ENCODE measurements at places on chromosomes 3 and 15.

GRCh38 chr15:35123743-35124142 is 38.6 kb upstream of the NANOGP8 start:
- DNase-seq: no peak

- DNase-seq: no peak
Observed at GRCh38 chr3:150299201-150299600, 108.9 kb upstream of the TSC22D2 start.

GRCh38 chr3:6512172-6512800 is 348.6 kb upstream of the GRM7 start:
- no peak for DNase-seq

GRCh38 chr15:89652666-89653065 is 2.6 kb downstream of the KIF7 start:
- no peak for DNase-seq

- DNase-seq: no peak
Observed at GRCh38 chr15:70271422-70272088, 173.8 kb upstream of the TLE3 start.

DNA sequence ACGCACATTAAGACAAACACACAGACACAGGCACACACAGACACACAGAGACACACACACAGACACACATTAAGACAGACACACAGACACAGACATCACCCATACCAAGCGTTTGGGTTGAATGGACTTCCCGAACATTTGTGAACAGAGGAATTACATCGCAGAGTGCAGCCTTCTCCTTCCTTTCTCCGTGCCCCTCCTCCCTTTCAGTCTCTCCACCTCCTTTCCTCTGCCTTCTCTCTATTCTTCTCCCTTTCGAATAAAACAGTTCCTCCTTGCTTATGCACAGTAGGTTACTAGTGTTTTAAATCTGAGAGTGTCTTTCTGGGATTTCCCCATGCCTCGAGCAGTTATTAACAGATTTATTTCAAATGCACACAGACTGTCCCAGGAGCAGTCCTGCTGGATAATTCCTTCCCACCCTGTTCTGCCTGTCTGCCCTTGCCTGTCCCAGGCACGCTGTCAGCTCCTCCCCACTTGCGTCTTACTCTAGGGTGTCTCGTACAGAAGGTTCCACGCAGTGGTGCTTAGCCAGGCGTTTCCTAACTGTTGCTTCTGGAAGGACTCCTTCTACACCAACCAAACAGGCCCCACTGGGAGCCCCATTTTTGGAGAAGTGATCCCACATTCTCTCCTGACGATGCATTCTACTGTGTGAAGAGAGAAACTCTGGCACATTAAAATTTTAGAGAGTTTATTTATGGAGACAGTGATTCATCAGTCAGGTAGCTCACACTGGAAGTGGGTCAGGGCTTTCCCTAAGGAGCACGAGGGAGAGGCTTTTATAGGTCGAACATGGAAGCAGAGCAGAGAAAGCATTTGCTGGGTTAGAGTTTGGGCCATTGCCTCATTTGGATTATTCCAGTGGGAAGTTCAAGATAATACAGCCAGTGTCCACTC is 163.8 kb downstream of the SV2B start:
- no peak for DNase-seq

- no peak for DNase-seq
Observed at GRCh38 chr3:43185274-43185982, 79.5 kb upstream of the POMGNT2 start.

GRCh38 chr3:107523289-107523538 is 452 bp downstream of the BBX start:
- DNase-seq: no peak

GRCh38 chr15:85313339-85313738 is 67.1 kb upstream of the AKAP13 start:
- no peak for DNase-seq

GRCh38 chr3:160286231-160286630 is 61.0 kb downstream of the C3orf80 start:
- DNase-seq: no peak

- no peak for DNase-seq
Observed at GRCh38 chr3:194876403-194877095, 190.9 kb downstream of the FAM43A start.

DNA sequence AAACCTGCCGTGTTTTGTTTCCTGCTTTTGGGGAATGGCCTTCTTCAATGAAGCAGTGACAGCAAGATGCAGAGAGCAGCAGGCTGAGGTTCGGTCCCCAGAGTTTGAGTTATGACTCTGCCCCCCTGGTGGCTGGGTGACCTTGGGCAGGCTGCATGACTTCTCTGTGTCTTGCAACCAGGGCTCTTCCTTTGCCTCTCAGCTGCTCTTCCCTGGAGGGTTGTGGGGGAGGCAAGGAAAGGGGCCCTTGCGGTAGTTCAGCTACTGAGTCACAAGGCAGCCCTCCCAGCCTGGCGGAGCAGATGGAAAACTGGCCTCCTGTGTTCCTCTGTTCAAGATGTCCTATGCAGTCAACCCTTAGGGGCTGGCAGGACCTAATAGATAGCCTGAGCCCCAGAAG is 17.1 kb downstream of the CTXND1 start:
- DNase-seq: peak; percentile 37

DNA sequence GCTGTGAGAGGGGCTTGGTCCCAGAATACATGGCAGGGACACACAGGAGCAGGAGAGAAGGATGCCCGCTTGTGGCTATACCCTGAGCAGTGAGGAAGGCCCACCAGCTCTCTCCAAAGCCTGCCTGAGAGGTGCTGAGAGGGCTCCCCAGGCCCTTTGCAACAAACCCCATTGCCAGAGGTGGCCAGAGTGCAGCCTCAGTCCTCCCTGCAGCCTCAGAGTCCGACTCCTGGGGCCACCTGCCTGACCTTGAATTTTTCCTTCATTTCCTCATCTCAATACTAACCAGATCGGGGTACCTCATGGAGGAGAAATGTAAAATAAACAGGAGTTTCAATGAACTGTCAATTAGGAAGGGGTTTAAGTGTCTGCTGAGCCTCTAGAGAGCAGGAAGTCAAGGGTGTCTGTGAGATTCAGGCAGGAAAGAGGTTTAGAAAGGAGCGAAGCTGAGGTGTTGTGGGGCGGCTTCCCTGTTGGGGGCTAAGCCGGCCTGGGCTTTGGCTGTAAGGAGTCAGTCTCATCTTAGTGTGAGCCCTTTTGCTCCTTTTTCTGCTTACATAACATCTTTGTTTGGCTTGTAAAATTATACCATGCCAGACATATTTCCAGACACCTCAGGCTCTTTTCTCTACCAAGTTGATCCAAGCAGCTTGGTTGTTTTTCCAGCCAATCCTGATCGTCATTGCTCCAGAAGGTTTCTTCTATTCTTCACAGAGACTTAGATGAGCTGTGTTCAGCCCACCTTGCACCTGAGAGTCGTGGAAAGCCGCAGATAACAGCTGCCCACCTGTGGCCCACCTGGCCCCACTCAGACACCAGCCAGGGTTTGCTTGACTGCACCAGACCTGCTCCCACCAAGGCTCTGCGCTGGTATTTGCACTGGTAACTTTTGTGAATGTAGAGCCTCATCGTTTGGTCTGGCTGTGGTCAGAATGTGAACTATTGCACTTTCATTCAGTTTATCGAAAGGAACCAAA is 36.7 kb downstream of the CMTM7 start:
- peak; percentile 49 for DNase-seq

- no peak for DNase-seq
Observed at GRCh38 chr15:39392469-39393047, 188.3 kb upstream of the THBS1 start.

DNA sequence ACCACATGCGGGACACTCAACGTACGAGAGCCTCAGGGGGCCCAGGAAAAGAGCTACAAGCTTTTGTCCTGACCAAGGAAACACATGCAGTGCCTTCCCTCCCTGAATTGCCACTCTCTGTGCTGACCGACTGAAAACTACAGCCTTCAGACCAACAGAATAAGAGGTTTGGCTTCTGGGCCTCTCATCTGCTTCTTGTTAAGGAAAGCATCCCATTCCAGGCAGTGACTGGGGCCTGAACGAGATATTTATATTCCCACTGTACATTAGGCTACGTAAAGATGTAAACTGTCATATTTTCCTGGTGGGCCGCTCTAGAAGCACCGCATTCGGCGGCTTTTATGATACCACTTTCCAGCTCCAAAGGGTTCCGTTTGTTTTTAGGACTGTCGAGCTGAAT is 208.9 kb upstream of the TPM1 start:
- DNase-seq: no peak

- no peak for DNase-seq
Observed at GRCh38 chr15:57218826-57219576, 157.3 kb upstream of the CGNL1 start.

GRCh38 chr3:53016236-53016635 is 29.6 kb downstream of the SFMBT1 start:
- DNase-seq: no peak

- no peak for DNase-seq
Observed at GRCh38 chr3:65936908-65937638, 101.6 kb downstream of the MAGI1 start.

DNA sequence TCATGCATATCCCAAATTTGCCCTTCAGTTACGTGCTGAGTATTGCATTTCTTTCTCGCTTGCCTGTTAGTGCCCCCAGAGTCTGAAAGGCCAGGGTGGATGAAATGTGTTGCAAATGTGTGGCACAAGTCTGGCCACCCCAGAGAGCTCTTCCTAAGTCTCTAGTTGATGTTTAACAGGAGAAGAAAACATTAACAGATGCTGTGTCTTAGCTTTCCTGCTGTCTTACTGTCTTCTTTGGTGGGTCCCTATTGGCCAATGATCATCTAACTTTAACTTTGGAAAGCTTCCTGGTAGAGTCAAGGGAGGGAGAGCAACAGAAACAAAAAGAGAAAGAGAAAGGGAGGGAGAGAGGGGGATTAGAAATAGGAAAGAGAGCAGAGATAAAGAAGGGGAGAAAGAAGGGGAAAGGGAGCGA is 76.7 kb upstream of the P3H2 start:
- DNase-seq: no peak

DNA sequence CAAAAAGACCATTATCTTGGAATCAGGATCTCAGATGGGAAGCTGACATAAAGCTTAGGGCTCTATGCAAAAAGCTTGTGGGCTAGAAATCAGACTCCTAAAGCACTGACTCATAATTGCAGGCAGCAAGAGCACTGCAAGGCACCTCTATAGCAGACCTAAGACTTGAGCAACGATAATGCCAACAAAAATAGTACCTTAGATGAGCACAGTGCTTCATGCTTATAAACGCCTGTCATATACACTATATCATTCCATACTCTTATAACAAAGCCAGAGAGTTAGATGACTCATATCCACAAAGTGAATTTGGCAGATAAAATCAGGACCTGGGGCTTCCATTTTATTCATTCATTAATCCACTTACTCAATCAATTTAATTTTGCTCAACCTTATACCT is 560.8 kb downstream of the MCTP2 start:
- DNase-seq: no peak

DNA sequence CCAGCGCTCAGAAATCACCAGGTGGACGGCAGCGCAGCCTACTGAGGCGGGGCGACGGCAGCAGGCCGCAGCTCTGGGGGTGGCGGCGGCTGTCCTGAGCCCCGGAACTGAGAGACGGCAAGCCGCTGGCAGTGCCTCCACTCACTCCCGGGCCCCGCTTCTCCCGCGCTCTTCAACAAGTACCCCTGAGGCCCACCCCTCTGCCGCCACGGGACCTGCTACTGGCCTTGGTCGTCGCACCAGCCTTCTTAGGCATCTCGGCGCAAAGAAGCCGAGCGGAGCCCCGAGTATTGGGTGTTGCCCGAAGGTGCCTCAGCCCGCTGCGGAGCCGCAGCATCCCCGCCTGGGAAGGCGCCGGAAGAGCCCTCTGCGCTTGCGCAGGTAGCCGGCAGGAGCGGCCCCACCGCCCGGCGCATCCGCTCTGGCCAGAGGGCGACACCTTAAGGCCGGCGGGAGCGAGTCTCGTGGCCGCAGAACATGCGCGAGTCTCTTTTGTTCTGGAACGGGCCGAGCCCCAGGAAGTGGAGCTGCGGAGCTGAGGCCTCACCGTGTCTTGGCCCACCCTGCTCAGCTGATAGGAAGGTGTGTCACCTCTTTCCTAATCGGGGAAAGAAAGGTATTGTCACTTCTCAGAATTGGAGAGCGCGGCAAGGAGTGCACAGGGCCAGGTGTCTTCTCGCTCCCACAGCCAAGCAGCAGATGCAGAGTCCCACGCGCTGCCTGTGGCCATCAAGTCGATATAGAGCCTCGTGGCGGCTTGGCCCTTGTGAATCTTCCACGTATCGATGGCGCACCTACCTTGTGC is at the start of gene C15orf40:
TSS of gene C15orf40 (minus strand) at position 369 of the 805 bp plus-strand sequence. CDS start at position 337, 32 bp downstream.
- peak; percentile 86 for DNase-seq

DNA sequence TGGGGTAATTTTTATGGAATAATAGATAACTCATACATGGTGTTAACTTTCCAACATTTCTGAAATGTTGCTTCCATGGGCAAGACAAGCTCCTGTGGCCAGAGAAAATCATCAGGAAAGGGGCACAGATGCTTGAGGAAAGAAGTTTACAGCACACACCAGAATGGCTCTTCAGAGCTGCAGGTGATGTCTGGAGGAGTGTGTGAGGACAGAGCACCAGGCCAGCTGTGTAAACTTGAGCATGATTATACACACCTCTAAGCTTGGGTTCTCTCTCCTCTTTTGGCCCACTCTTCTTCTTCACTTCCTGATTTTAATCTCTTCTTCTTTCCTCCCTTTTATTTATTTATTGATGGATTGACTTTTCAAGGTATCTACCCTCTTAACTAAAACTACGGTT is 676.0 kb downstream of the GRM7 start:
- no peak for DNase-seq

DNA sequence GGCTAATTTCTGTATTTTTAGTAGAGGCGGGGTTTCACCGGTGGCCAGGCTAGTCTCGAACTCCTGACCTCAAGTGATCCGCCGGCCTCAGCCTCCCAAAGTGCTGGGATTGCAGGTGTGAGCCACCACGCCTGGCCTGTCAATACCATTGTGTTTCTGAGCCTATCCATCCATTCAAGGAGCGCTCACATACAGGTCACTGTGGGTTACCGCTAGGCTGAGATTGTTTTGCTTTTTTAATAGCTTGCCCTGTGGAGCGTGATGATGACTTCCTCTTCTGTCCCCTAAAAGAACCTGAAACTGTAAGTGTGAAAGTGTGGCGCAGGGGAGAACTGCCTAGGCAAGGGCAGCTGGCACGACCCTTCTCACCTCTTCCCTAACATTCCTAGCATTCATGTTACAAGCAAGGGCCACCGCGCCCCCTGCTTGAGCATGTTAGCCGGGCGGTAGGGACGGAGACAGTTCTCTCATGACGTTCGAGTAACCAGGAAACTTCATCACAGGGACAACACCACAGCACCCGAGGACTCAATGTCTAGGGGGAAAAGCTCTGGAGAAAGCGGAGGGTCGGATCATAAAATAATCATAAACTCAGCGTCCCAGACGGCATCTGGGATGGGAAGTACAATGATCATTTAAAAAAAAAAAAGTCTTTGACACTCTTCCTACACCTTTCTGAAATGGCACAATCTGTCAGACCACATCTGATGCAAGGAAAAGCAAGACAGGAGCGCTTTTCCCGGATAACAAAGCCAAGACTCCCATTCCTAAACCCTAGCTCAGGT is 790 bp downstream of the LAMP3 start:
- no peak for DNase-seq

GRCh38 chr3:133561679-133562078 is 11.8 kb upstream of the CDV3 start:
- no peak for DNase-seq

- DNase-seq: no peak
Observed at GRCh38 chr3:184336547-184337398, 627 bp upstream of the FAM131A start.

- no peak for DNase-seq
Observed at GRCh38 chr3:152348436-152349177, 79.9 kb downstream of the MBNL1 start.

GRCh38 chr15:28004143-28005003 is 94.7 kb downstream of the OCA2 start:
- no peak for DNase-seq
